T-cell (primary cell): ENCODE measurements at places on chromosomes 7 and 10.

GRCh38 chr7:31311552-31311951 is 29.0 kb downstream of the NEUROD6 start:
- DNase-seq, result no peak

GRCh38 chr7:38211940-38212339 is 33.9 kb downstream of the STARD3NL start:
- DNase-seq, result no peak

DNA sequence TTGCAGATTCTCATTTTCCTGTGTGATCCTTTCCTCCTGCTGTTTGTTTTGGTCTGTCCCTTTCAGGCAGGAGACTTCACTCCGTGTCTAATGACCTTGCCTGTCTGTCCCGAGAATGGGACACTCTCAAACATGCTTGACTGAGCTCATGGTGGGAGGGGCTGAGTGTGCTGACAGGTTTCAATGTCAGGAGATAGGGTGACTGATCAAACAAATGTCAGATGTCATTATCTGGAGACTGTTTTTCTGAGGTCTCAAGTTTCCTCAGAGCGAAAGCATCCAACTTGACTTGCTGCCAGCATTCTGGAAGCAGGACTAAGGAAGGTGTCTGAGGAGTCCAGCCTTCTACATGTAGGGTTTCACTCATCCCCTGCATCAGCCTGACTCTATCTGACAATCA is 228.8 kb upstream of the KIAA1217 start:
- DNase-seq, result no peak

- DNase-seq, result no peak
Observed at GRCh38 chr10:60853637-60854036, 75.4 kb downstream of the CDK1 start.

DNA sequence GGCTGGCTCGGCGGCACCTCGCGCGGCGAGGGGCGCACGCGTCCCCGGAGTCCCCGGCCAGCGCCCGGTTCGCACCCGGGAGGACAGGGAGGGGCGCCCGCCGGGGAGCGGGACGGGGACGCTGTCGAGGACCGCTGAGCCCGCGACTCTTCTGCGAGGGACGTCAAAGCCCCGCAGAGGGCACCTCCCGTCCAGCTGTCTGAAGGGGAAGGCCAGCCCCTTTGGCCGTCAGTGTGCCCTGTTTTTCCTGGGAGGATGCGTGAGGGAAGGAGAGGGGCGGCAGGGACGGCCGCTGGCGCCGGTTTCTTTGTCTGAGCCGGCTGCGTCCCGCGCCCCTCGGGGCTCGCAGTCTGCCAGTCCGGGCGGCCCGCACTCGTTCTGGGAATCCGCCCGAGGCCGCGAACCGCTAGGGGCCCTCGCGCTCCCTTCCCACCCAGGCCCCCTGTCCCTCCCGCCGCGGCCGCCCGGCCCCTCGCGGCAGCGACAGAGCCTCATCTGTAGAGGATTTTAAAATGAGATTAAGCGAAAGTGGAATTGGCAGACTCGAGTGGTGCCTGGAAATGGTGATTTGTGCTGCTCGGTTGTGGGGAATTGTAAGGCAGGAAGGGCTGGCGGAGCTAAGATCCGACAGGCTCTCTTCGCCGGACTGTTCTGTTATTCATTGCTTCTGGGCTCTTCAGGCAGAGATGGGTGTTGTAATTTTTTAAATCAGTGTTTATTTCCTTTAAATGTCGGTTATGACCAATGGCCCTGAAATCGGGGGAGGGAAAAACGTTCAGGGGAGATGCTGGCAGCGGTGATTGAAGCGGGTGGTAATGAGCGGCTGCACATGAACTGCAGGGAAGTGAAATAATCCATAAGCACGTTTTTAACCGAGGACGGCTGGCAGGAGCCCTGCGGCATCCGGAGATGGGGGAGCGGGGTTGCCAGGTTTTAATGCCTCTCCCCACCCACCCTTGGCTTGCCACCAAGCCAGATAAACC is 618 bp upstream of the RELN start:
- no peak for DNase-seq

- DNase-seq, result no peak
Observed at GRCh38 chr10:14588084-14588937, 186.4 kb downstream of the FAM107B start.

GRCh38 chr10:84065804-84066601 is 73.3 kb upstream of the GHITM start:
- no peak for DNase-seq

DNA sequence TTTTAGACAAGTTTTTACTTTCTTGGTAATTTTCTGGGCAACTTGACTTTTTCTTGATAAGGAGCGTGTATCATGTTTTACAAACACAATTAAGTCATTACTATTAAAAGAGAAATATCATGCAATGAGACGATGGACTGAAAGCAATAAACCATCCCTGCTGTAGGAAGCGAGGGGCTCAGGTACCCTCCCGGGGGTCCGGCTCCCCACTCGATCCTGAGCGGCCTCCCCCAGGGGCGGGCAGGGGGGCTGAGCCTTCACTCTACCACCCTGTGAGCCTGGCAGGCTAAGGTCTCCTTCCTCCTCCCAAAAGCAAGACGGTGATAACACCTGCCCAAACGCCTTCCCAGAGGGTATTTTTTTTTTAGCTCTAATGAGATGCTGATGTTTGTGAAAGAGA is 51.8 kb upstream of the ADGRA1 start:
- DNase-seq, result no peak

DNA sequence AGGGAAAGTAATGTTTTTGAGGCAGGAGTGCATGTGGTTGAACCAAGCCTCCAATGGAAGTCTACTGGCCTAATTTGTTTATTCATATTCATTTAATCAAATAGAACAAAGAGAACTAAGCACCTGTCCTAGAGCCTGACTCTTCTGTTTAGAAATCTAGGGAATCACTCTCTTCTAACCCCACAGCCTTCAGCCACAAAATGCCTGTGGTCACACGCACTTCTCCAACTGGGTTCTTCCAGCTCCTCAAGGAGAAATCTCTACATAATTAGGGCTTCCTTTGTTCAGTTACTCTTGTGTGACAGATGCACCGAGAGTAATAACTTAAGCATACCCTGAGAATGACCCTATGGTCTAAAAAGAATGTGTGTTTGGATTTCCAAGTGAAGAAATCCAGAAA is 133.7 kb upstream of the NAMPT start:
- DNase-seq, result no peak

- DNase-seq, result no peak
Observed at GRCh38 chr7:78345293-78345911, 546.8 kb downstream of the PHTF2 start.

GRCh38 chr7:106225856-106226255 is 58.9 kb downstream of the NAMPT start:
- no peak for DNase-seq
